Kidney glomerular epithelial cell (primary cell): ENCODE measurements at places on chromosomes 12 and 14.

DNA sequence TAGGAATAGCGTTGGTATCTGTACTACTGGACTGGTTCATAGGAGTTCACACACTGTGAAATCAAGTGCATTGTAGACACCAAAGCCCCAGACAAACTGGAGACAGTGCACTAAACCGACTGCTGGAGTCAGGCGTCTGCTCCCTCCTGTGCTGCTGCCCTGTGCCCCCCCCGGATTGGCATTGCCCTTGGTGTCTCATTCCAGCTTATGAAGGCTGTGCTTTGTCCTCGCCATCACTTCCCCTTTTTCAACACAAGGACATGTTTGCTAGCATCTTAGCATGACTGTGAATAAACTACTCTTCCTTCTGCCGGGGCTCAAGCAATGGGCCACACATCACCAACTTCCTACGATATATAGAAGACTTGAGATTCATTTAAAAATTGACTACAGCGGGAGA is 84.0 kb downstream of the TMCC3 start:
- DNase-seq, result no peak

GRCh38 chr12:108315486-108316105 is 23.5 kb downstream of the CMKLR1 start:
- no peak for DNase-seq

- DNase-seq, result no peak
These were observed 4.7 kb upstream of the C1R start for GRCh38 chr12:7096979-7097378.

DNA sequence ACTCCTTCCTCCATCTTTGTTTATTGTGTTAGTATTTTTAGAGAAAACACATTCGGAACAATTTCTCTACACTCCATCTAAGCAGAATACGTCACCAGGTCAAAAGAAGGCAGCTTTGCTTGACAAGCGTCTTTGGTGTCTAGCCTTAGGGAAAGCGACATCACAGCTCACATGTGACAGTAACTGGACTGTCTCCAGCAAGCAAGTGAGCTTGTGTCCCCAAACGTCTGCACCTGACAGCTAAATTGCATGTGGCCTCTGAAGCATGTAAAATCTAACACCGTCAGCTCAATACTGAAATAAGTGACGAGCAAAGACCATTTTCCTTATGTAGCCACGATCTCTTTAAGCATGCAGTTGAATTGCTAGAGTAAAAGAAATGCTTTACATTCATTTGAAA is 509.8 kb downstream of the GLT1D1 start:
- no peak for DNase-seq

DNA sequence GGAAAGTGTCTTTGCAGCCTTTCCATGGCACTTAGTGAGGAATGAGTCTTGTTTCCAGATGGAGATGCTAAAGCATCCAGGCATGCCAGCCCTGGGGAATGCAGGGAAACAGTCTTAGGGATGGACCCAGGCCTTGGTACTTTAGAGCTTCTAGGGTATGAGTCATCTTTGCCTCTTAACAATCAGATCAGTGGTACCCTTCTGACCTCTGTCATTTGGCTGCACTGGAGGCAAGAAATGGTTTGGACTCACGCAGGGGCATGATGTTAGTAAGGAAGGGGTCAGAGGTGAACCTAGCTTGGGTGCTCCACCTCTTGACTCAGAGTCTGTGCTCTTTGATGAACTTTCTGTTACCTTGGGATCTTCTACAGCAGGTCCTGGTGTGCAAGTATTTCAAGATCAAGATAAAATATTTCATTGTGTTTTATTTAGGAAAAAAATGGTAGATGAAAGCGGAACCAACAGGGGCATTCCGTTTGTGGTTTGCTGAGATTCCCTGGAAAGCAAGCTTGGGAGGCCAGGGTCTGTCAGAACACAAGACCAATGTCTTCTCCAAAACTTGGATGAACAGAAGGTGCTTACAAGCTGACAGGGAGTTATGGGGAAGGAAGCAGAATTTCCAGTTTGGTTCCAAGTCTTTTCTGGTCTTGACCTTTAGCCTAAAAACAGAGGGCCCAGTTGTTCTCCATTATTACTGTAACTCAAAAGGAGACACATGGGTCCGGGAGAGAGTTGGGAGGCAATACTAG is 216.2 kb downstream of the ZFP36L1 start:
- DNase-seq, result peak; percentile 31

GRCh38 chr12:63445224-63445880 is 222.9 kb downstream of the DPY19L2 start:
- DNase-seq, result peak; percentile 43

GRCh38 chr14:35406506-35407305 is 2.2 kb upstream of the NFKBIA start:
- DNase-seq, result peak; percentile 55

DNA sequence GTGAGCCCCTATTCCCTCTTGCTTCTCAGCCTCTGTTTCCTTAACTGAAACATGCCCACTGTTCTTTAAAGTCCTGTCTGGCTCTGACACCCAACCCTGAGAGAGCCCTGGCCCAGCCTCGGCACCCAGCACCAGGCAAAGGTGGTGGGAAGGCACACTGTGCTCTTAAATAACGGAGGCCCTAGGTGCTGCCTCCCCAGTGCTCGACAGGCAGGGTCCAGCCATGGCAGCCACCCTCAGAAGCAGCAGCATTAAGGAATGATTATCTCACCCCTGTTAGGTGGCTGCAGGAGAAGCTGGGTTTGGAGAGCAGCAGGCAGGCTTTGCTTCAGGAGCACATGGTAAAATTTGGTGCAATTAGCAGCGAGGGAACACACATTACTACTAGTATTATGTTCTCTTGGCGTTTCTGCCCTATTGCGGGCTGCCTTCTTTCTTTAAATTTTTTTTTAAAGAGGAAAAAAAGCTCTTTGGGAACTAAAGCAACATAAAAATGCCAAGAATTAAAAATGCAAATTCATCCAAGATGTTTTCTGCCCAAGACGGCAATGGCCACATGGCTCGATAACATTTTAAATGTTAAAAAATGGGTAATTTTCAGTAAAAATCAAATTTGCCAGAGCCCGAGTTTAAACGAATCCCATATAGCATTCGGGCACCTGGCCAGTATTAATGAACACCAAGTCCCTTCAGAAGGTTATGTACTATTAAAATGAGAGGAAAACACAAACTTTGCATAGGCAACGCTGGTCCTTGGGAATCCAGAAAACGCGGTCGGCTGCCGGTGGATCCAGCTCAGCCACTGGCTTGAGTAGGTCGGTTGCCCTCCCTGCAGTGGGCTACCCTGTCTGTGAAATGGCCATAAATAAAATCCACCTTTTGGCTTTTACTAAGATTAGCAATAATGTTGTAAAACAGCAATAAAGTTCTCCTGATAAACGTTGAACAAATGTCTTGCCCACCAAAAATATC is 152.2 kb downstream of the BCL11B start:
- DNase-seq, result no peak

- DNase-seq, result no peak
These were observed 54.8 kb upstream of the TSPAN9 start for GRCh38 chr12:3022411-3022810.

GRCh38 chr12:95151821-95152220 is 65.4 kb downstream of the FGD6 start:
- no peak for DNase-seq

DNA sequence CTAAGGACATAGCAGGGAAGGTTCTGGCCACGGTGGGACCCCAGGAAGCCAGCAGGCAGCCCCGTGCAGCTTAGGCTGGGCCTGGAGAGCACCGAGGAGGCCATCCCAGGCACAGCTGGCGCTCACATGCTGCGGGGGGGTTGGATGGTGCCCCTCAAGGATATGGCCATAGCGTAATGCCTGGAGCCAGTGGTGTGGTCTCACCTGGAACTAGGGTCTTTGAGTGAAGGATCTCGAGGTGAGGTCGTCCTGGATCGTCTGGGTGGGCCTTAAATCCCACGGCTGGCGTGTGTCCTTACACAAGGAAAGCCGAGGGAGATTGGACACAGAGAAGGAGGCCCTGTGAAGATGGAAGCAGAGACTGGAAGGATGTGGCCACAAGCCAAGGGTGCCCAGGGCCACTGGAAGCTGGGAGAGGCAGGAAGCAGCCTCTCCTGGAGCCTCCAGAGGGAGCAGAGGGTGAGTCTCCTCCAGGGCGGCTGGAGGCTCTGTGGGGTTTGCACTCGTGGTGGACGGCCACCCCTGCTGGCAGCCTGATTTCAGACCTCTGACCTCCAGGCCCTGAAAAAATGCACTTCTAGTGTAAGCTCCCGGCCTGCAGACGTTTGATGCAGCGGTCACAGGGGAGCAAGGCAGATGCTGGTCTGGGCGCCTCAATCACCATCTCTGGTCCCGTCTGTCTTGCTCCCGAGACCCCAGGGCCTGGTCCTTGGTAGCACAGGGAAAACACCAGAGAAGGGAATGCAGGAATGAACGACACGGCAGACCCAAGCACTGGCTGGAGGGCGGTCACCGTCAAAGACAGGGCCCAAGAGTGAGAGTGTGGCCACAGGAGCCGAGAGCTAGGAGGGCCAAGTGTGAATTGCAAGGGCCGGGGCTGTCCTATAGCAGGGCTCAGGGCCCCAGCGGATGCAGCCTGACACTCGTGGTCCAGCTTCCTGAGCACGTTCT is 218.6 kb downstream of the KIF26A start:
- no peak for DNase-seq

DNA sequence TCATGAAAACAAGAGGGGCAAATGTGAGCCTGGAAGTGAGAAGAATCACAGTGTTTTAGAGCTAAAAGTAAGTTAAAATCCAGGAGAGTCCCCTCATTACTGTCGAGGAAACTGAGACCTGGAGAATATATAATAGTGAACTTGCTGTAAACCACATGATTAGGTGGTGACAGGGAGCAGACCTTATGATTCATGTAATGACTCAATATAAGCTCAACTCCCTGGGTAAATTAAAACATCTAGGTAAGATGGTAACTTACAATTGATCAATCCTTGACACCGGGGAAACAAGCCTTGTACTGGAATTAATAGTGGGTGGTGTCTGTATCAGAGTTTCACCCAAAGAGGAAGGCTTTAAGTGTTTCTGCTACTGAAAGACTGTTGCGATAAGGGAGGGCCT is 269.3 kb downstream of the SNAPC1 start:
- DNase-seq, result no peak

DNA sequence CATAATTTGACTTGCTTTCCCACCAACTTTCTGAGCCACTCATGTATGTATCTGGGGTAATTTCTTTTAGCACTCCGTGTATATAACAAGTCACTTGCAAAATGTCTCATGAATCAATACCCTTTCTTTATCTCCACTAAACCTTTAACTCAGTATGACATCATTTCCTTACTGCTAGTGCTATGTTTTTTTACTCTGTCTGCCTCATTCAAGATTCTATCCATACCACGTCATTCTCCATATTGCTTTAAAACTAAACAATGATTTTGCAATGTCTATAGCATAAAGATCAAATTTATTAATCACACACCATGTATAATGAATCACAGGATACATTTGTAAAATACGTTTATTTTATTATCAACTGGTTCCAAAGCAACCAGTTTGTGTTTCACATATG is 178.2 kb downstream of the PIK3C2G start:
- DNase-seq, result no peak

GRCh38 chr14:65180725-65181025 is 78.4 kb upstream of the MAX start:
- DNase-seq, result no peak

DNA sequence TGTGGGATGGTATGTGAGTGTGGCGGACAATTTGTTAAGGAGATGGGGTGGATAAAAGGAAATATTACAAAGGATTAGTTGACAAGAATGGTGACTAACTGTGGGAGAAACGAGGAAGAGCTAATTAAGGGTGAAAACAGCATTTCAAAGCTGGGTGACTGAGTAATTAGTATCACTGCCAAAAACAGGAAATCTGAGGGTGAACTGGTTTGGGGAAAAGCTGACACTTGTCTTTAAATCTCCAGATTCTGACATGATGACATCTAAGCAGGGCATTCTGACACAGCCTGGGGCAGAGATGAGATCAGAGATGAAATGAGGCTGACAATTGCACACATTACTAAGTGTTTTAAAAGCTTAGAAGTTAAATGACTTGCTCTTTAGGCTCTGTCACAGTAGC is 42.4 kb upstream of the CCDC175 start:
- no peak for DNase-seq

GRCh38 chr12:12266873-12267741 is at the start of gene LRP6:
Gene LRP6 (minus strand): TSS chr12:12267044. CDS start chr12:12266735, 309 bp downstream.
- DNase-seq, result peak; percentile 94

- no peak for DNase-seq
These were observed 78.4 kb downstream of the CATSPERB start for GRCh38 chr14:91653451-91653850.

DNA sequence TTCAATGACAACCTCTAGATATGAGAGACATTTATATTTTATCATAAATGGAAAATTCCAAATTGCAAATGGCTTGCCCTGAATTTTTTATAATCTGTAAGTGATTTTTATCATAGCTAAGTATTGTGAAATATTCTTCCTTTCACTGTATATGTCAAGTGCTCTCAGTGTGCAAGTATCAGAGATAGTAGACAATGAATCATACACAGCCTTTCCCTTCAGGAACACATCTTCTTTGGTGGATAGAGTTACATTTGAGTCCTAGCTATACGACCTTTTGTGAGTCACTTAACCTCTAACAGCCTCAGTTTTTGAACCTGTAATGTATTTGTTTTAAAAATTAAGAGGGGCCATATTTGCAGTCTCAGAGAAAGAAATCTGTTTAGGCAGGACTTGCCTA is 350.7 kb upstream of the SEL1L start:
- no peak for DNase-seq

DNA sequence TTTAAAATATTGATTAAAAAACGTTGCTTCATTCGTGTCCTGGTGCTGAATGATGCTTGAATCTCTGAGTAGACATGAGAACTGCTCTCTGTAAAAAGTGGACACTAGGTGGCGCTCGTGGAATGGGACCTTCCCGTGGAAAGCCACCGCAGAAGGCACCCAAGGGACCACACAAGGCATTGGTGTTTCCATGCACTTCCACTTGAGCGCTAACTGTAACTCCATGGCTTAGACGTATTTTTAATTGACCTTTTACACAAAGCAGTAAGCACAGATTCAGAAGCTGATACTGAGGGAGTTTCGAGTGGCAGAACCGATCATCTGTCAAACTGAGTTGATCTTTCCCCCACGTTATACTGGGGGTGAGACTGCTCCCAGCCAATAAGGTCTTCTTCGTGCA is 135.3 kb downstream of the PRKCH start:
- peak; percentile 72 for DNase-seq

DNA sequence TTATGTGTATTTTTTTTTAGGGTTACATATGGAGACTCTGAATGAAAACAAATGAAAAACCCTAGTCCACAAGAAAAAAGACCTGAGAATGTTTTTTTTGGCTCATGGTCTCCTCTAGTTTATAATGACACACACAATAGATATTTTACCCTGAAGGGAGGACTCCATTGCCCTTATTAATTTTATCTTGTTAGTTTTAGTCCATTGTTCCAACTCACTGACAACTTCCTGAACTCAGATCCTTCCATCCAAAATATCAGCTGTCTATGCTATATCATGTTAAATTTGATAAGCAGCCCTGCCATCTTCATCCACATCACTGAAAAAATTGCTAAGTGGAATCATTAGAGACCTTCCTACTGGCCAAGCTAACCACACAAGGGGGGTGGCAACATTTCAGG is 232.1 kb downstream of the MON2 start:
- peak; percentile 46 for DNase-seq

GRCh38 chr12:124489915-124490583 is 77.4 kb downstream of the NCOR2 start:
- DNase-seq, result no peak

GRCh38 chr14:65348137-65348536 is 64.4 kb upstream of the FUT8 start:
- no peak for DNase-seq

- no peak for DNase-seq
These were observed 153.1 kb upstream of the OTX2 start for GRCh38 chr14:56963381-56963780.
